ENCODE measurements at places on chromosomes 3 and 15.

GRCh38 chr3:108345492-108346205, 49.3 kb downstream of the HHLA2 start:
- DNase-seq, result no peak

GRCh38 chr3:193174140-193174539, 66.9 kb upstream of the PLAAT1 start:
- no peak for DNase-seq

DNA sequence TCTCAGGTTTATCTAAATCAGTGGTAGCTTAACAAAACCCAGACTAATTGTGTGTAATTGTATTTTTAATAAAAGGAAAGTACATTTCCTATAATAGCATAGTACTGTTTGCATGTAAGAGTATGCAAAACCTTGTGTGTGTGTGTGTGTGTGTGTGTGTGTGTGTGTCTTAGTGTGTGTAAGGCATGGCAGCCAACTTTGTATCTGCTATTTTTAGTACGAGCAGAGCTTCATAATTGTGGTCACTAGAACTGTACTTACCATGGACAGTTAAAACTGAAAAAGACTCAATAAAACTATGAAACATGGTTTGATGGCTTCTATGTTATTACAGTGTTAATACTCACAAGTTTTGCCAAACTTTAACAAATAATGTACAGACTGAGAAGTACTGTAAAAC, 6.2 kb downstream of the P2RY1 start:
- DNase-seq, result no peak

DNA sequence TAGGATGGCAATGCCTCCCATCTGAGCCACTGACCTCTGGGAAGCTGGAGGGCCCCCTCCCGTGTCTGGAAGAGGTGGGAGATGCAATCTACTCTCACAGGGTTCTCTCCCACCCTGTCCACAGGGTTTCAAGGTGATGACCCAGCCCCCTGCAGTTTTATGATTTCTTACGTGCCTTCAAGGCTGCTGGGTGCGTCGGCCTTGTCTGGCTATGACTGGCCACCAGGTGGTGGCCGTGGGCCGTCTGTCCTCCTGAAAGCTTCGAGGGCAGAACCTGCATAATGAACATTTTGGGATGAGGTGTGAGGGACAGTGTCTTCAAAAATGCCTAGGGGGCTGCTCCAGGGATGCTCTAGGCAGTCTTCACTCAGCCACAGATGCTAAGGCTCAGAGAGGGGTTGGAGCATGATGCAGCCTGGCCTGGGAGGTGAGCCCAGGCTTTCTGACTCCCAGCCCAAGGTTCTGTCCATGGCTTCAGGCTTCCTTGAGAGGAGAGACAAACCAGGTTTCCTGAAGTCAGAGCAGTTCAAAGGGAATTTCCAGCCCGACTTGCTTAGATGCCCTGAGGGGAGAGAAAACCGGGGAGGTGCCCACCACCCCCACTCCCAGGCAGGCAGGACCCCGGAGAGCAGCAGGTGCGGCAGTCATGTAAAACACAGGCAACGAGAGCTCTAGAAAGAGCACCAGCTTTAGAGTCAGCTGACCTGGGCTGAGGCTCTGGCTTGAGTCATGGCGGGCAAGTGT, 18.7 kb downstream of the ISG20 start:
- DNase-seq, result peak; percentile 56

DNA sequence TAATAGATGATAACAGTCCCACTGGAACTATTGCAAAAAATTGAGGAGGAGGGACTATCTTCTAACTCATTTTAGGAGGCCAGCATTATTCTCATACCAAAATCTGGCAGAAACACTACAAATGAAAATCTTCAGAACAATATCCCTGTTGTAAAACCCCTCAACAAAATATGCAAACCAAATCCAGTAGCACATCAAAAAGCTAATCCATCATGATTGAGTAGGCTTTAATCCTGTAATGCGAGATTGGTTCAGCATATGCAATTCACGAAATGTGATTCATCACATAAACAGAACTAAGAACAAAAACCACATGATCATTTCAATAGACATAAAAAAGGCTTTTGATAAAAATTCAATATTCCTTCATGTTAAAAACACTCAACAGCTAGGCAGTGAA, 23.9 kb upstream of the PLSCR2 start:
- DNase-seq, result no peak
